ENCODE measurements at places on chromosomes 6 and 20.

- DNase-seq: no peak
Observed at GRCh38 chr20:36307412-36308325, 1.5 kb downstream of the DLGAP4 start.

GRCh38 chr20:54514028-54514607 is 38.7 kb downstream of the DOK5 start:
- DNase-seq: no peak

GRCh38 chr6:148566664-148567350 is 180.0 kb upstream of the UST start:
- no peak for DNase-seq

- no peak for DNase-seq
Observed at GRCh38 chr6:11366183-11366933, 133.9 kb upstream of the NEDD9 start.

GRCh38 chr20:2227861-2228260 is 67.9 kb upstream of the TGM3 start:
- DNase-seq: no peak

DNA sequence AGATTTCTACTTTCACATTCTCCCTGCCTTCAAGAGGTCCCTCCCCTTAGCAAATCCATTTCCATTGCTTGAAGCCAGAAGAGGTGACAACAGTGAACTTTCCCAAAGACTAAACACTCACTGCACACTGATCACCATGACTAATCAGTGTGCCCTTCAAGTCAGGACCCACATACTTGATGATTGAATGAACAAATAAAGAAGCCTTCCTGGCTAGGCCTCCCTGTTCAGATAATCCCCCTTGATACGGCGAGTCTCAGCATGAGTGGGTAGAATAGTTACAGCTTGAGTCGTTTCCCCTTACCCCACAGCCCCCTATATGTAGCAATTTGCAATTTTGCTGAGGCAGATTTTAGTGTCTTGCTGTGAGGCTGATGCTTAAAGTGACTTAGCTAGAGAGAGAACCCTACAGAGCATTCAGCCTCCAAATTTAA is 102.2 kb downstream of the UNC5CL start:
- no peak for DNase-seq

- no peak for DNase-seq
Observed at GRCh38 chr6:16799279-16800193, 38.3 kb upstream of the ATXN1 start.

GRCh38 chr6:157229713-157230112 is 93.6 kb downstream of the TMEM242 start:
- no peak for DNase-seq

DNA sequence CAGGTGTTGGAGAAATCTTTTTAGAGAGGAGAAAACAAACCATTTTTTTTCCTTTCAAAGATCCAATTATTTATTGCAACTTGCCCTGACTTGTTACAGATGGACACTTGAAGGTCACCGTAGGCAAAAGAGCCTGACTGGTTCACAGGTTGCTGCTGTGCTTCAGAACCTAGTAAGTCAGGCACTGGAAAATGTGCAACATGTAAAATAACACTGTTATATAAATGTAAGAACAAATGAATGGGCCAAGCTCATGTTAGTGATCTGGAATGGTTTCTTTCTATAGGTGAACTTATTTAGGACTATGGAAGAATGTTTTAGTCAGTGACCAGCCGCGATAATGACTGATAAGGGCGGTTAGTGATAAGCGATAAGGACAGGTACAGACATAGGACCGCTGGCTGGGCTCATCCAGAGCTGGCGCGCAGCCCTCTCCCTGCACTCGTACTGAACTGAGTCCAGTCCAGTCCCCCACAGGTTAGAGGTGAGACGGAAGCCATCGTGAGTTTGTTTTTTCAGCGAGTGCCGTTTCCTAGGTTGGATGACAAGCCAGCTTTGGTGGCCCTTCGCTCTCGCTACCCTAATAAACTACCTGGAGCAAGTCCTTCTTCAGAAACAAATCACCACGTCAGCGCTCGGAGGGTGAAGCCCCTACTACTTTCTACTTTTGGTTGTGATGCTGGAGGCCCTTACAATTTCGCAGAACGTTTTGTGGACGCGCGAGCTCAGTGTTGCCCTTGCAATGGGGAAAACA is 94.4 kb upstream of the PRDM1 start:
- no peak for DNase-seq

All from esophagus squamous epithelium (tissue), 5 donors.